ENCODE measurements at places on chromosomes 5 and 9.
A peak's percentile ranks its signal among the peaks of the same experiment; 100 is the strongest.

DNA sequence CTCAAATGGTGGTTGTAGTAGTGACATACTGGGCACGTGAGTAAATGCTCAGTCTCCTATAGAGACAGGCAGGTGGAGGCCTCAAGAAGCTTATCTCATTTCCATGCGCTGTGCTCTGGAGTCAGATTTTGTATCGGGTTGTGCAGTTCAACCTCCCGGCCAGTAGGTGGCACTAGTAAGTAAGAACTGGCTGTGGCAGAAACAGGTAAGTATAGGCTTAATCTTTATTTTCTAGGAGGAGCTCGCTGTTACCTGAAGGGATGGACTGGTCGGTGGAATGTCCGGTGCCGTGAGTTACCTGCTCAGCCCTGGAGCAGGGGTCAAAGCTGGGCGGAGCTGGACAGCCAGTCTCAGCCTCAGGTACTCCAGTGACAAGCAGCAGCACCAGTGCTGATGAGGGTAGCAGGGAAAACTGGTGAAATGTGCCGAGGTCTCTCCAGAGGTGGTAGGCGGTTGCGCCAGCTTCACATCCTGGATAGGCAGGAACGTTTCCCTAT, 880.1 kb upstream of the SEMA6A start:
- DNase-seq, result peak; percentile 50

GRCh38 chr5:43427306-43427705, 15.1 kb upstream of the CCL28 start:
- DNase-seq, result no peak

DNA sequence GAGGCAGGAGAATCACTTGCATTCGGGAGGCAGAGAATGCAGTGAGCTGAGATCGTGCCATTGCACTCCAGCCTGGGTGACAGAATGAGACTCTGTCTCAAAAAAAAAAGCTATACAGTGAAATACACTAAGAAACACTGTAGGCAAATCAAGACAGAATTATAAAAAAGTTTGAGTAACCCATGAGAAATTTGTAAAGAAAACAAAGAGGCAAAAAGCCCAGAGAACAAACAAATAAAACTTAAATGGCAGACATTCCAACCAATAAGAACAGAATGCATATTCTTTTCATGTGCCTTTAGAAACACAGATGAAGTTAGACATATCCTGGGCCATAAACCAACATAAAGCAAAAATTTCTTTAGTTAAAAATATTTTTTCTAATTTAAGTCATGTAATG, 30.6 kb downstream of the ZNF169 start:
- DNase-seq, result no peak

- DNase-seq, result no peak
Measured at GRCh38 chr9:77435277-77435676, 212.8 kb downstream of the GNA14 start.

- DNase-seq, result no peak
Measured at GRCh38 chr5:74603376-74603775, 37.2 kb downstream of the ENC1 start.

- DNase-seq, result no peak
Measured at GRCh38 chr9:35538361-35539234, 48.7 kb downstream of the RUSC2 start.
